ENCODE measurements at places on chromosomes 6 and 20.

DNA sequence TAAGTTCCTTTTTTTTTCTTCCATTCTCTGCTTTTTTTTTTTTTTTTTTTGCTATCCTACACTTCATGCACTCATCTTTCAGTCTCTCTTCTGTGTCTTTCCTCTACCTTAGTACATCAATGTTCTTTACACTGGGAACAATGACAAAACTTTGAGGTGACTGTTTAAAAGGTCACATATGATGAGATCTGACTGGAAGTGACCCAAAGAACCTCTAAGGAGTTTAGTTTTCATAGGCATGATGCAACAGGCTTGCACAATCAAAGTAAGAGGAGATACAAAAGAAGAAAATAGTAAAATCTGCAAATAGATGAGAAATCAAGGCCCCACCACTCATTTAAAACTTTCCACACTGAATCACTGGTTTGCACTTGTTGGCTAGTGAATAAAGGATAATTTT lies 840.8 kb downstream of the TBC1D32 start:
- no peak for DNase-seq

DNA sequence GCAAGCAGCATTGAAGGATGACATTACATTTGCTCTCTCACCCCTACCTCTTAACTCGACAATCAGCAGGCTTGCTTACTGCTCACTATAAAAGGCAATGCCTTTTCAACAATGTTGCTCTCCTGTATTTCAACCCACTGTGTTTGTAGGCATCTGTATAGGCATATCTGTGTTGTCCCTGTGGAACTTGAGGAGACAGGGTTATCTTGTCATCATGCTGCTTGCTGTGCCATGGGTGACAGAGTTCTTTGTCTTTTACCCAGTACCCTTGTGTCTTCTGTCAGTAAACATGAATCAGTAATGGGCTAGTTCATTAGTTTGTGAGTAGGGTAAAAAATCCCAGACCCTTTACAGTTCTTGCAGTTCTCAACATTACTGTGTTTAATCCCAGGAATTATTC lies 25.2 kb downstream of the PHF3 start:
- no peak for DNase-seq

GRCh38 chr6:155710704-155711103 lies 255.1 kb upstream of the NOX3 start:
- no peak for DNase-seq

DNA sequence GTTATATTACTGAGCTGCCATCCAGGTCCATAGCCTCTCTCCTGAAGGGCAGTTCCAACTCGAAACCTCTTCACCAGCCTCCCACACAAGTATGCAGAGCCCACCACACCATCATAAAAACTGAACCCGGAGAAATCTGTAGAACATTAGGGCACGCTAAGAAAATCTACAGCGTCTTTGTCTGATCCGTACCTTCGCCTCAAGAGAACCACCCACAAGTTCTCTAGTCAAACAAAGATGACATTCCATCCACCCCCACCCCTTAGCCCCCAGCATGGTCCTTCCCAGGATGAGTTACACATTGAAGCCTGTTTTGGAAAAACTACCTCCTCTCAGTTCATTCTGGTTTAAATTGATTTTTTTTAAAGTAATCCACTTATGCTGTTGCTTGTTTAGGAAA lies 219.7 kb downstream of the ZMYND8 start:
- DNase-seq: no peak

- DNase-seq: no peak
These were observed 106.4 kb downstream of the JARID2 start for GRCh38 chr6:15352220-15352619.

DNA sequence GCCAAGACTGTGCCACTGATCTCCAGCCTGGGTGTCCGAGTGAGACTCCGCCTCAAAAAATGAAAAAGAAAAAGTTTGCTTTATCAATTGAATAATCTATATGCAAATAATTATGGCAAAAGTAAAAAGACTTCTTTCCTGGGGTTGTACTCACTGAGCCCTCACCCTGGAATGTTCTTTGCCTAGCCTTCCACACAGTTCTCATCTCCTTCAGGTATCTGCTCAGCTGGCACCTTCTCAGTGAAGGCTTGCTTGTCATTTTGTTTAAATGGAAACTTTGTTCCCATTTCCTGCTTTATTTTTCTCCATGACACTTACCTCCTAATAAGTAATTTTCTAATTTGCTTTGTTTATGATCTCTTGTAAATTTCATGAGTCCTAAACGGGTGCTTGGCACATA lies 96.7 kb downstream of the SGK1 start:
- no peak for DNase-seq

GRCh38 chr20:19827818-19828217 lies 69.8 kb downstream of the RIN2 start:
- DNase-seq: no peak

GRCh38 chr6:101163611-101164010 lies 229.9 kb upstream of the GRIK2 start:
- no peak for DNase-seq

GRCh38 chr6:39426073-39426456 lies 103.6 kb upstream of the KCNK16 start:
- no peak for DNase-seq

DNA sequence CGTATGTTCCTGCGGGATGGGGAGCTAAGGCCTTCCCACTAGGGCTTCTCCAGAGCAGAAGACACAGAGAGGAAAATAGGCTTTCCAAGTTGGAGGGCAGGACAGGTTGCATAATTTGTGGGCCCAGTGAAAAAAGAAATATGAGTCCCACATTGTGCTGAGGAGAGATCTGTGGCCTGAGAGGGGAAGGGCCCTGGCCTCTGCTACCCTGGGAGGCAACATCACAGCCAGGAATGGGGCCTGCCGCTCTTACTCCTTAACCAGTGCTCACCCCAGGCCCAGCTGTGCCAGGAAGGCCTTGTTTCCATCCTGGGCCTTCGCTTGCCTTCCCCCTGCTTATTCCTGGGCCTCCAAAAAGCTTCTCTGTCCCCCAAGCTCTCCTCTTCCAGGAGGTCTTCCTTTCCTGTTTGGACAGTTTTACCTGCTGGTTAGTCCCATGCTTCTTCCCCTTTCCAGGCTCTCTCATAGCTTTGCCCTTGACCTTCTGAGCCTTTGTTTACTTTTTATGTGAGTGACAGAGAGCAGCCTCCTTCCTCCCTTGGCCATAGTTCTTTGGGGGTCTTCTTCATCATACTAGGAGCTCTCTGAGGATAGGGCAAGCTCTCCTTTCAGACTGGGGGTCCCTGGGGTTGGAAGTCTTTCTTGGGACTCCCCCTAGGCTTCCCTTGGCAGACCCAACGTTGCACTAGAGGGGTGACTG lies 26.2 kb upstream of the VEGFA start:
- DNase-seq: no peak

GRCh38 chr6:151012321-151013294 lies 147.1 kb downstream of the MTHFD1L start:
- DNase-seq: no peak

- no peak for DNase-seq
These were observed 128.4 kb downstream of the KLHL32 start for GRCh38 chr6:97052896-97053295.

DNA sequence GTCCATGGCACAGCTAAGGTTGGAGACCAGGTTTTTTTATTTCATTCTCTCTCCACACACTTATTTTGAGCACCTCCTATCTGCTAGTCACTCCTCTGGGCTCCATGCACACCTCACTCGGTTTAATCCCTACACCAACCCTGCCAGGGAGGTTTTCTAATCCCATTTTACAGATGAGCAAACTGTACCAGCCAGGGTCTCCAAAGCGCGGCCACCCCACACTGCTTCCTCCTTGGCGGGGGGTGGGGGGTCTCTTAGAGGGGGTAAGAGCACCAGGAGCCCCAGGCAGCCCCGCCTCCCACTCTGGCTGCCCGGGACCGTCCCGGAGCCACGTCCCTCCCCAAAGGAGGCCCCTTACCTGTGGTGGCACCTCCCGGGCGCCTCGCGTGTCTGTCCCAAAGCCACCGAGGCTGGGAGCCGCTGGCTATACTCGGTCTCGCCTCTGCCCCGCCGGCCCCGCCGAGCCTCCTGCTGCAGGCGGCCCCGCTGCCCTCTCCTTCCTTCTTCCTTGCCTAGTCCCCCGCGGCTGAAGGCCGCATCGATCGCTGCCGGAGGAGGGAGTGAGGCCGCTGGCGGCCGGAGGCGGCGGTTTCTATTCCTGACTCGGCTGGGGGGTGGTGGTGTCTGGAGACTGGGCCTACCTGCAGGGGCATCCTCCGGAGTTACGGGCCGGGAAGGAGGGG lies at the start of gene KCNS1:
TSS of gene KCNS1 (minus strand) at position 565 of the 683 bp plus-strand sequence. CDS start 1,891 bp downstream, outside the sequence.
- no peak for DNase-seq
